ENCODE measurements at places on chromosomes 1 and 21. TPM values are rescaled to one million over a fixed set of nuclear protein-coding genes. Genes with fewer than 3 reads are reported as not detected.

FMO4 gene
- total RNA-seq, result 1.8 TPM

CLDN17 gene
- total RNA-seq, result not detected

CFHR5 gene
- total RNA-seq, result not detected

MYOCOS gene
- not detected for total RNA-seq

LRP8 gene
- total RNA-seq, result 7.9 TPM

CELA3B gene
- not detected for total RNA-seq

TAL1 gene
- total RNA-seq, result 15.1 TPM

DAB1 gene
- total RNA-seq, result under 0.01 TPM

DNA sequence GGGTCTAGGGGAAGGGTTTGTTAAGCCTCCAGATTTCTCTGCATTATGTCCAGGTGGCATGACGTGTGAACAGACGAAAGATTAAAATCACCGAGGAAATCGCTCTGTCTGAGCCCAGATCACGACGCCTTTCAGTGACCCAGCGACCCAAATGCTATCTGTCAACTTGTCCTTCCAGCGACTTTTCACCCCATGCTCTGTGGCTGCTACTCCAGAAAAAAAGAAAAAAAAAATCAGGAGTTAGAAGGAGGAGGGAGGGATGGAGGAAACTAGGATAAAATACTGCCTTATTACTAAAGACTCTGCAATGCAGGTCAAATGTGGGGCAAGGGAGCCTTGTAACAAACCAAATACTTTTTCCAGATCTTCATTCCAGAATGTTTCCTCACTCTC is 352.0 kb downstream of the NUF2 start:
- no peaks in the 10 kb centered on the region for H3K27me3 ChIP-seq
- peak overlapping the region; percentile 88 for H3K27ac ChIP-seq
- no peak overlapping the region for H3K4me3 ChIP-seq
- no peaks in the 10 kb centered on the region for H3K36me3 ChIP-seq
- peak; percentile 72 for DNase-seq

DNA sequence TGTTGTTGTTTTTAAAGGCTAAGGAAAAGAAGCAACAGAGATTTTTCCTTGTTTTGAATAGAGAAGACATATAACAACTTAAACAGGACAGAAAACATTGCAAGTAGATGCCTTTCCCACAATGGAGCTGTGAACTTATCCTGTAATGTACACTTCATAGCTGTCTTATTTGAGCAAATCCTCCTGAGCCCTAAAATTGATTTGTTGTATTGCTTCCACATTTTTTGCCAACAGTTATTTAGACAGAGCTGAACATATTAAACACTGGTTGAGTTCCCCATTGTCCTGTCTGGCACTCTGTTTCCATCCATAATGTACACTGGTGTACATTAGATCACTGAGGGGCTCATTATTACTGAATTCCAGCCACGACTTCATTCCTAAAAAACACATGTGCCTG is 32.2 kb downstream of the CACHD1 start:
- no peaks in the 10 kb centered on the region for H3K27me3 ChIP-seq
- no peak overlapping the region for H3K4me3 ChIP-seq
- peaks cover 4% of the 10 kb centered on the region for H3K4me1 ChIP-seq
- DNase-seq, result no peak
- H3K36me3 ChIP-seq, result no peaks in the 10 kb centered on the region

DNA sequence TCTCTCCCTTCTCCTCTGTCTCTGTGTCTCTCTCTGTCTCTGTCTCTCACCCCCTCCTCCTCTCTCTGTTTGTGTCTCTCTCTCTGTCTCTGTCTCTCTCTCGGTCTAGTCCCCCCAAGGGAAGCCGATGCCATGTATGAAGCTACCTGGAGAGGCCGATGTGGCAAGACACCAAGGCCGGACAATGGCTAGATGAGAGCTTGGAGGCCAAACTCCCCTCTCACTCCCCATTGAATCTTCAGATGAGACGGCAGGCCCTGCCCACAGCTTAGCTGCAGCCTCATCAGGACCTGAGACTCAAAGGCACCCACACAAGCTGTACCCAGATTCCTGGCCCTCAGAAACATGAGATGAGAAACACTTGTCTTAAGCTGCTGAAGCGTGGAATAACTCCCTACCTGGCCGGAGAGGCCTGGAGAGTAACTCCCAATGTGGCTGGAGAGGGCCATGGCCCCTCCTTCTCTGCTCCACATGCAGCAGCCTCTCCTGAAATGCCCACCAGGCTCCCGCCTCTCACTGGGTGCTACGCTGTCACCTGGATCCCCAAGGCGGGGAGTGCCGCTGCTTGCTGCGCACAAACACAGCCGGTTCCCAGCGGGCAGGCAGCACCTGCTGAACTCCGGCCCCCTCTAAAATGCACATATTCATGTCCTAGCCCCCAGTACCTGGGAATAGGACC is 7.8 kb upstream of the ACTRT2 start:
- no peaks in the 10 kb centered on the region for H3K4me1 ChIP-seq
- no peaks in the 10 kb centered on the region for H3K27me3 ChIP-seq
- no peak overlapping the region for H3K4me3 ChIP-seq
- H3K27ac ChIP-seq, result no peak overlapping the region
- H3K36me3 ChIP-seq, result no peaks in the 10 kb centered on the region

DNA sequence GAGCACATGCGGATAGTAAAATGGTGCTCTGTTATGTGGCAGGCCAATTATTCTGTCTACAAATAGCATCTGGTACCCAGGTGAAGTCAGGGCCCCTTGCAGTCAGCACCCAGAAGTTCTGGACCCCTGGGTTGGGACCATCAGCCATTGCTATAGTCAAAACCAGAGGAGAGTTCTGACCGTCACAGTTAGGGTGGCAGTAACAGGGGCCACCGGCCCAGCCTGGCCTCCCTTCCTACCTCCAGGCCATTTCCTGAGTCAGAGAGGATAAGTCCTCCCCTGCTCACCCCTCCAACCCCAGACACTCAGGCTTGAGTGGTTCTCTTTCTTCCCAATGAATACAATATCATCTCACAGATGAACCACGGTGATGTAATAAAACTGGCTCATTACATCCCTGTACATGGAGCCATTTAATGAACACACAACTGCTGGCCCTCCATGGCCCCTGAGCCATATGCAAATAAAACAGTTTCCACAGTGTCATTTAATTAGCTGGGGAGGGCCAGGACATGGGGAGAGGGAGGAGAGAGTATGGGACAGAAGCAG is 673.6 kb downstream of the MATN1 start:
- H3K27ac ChIP-seq, result no peak overlapping the region
- DNase-seq, result no peak
- no peaks in the 10 kb centered on the region for H3K27me3 ChIP-seq
- H3K4me3 ChIP-seq, result no peak overlapping the region
- H3K36me3 ChIP-seq, result no peaks in the 10 kb centered on the region
- no peaks in the 10 kb centered on the region for H3K4me1 ChIP-seq

DNA sequence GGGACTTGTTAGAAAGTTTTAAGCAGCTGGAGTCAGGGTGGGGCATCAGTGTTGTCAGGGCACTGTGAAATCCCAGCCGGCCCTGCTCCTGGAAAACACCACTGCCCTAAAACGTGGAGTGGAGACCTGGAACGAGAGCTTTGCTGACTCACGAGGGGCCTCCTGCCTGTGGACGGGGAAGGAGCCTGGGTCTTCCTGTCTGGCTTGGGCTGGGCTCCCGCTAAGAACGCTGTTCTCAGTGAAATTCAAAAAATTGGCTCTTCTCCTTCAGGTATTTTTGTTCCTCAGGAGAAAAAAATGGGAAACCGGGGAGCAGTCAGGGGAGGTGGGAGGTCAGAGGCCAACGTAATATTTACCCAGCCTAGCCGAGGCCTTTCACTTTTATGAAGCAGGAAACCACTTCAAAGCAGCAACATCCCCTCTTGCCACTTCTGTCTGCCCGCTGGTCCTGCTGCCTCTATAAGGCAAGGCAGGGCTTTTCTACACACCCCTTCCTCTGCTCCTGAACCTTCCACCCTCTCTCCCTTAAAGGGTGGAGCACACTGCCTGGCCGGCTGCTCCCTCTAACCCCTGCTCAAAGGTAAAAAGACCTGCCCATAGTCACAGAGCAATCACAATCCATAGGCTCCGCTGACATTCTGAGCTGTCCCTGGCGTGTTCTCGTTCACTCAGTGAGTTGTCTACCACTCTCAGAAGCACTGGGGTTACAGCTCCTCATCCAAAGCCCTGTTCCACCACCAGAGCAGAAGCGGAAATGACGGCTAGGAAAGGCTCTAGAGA is 8.0 kb downstream of the PLXNA2 start:
- peaks cover 22% of the 10 kb centered on the region for H3K4me1 ChIP-seq
- no peaks in the 10 kb centered on the region for H3K36me3 ChIP-seq
- no peaks in the 10 kb centered on the region for H3K27me3 ChIP-seq
- DNase-seq, result peak; percentile 74
- peak overlapping the region; percentile 77 for H3K27ac ChIP-seq

- H3K27me3 ChIP-seq, result no peaks in the 10 kb centered on the region
- no peak overlapping the region for H3K4me3 ChIP-seq
- H3K36me3 ChIP-seq, result no peaks in the 10 kb centered on the region
- no peaks in the 10 kb centered on the region for H3K4me1 ChIP-seq
These were observed 39.4 kb upstream of the FAM3B start for GRCh38 chr21:41277196-41277595.

DNA sequence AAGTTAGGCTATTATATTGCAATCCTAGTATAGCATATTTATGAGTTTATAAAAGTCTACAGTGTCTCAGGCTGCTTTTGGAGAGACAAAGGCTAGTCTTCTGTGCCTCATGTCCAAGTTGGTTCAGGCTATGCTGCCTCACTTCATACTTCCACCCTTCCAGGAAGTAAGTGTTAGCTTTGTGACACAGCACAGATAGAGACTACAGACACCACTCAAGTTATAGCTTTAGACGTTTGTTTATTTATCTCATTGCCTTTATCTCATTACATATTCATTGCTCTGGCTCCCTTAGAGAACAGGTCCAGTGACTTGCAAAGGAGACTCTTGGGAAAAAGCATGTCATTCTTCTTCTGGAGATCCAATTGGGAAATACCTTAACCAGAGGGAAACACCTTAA is 22.6 kb upstream of the GBP4 start:
- no peak overlapping the region for H3K27ac ChIP-seq
- no peak overlapping the region for H3K4me3 ChIP-seq
- no peak for DNase-seq
- H3K36me3 ChIP-seq, result no peaks in the 10 kb centered on the region
- no peaks in the 10 kb centered on the region for H3K4me1 ChIP-seq
- H3K27me3 ChIP-seq, result no peaks in the 10 kb centered on the region

DNA sequence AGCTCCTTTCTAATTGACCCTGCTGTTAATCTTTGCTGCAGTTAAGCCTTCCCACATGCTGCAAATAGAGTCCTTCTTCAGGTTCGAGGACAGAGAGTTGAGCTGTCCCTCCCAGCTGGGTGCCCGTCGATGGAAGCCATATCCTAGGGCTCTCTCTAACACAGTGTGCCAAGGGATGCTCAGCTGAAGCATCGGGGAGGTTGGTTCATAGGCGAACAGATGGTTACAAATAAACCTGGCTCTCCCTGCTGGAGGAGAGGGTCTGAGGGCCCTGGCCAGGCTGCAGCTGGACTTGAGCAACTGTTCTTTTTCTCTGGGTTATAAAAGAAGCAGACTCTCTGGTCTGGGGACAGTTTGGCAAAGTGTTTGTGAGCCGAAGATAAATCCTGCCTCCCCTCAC is 120.3 kb upstream of the C8B start:
- no peaks in the 10 kb centered on the region for H3K36me3 ChIP-seq
- no peak for DNase-seq
- no peaks in the 10 kb centered on the region for H3K4me1 ChIP-seq
- no peaks in the 10 kb centered on the region for H3K27me3 ChIP-seq

DNA sequence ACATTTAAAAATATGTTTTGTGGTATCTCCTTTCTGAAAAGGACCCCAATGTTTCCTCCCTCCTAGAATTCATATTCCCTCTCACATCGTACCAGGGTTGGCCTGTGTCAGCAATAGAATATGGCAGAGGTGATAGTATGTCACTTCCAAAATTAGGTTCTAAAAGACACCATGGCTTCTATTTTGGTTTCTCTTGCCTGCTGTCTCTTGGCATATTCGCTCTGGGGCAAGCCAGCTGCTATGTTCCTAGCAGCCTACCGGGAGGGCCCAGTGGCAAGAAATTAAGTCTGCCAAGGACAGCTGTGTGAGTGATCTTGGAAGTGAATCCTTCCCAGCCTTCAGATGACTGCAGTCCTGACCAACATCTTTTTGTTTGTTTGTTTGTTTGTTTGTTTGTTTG is 92.9 kb upstream of the PPM1J start:
- no peak overlapping the region for H3K4me3 ChIP-seq
- H3K27me3 ChIP-seq, result no peaks in the 10 kb centered on the region
- no peak for DNase-seq

GRCh38 chr1:174398246-174398645 is 49.5 kb upstream of the GPR52 start:
- H3K36me3 ChIP-seq, result no peaks in the 10 kb centered on the region
- no peaks in the 10 kb centered on the region for H3K27me3 ChIP-seq
- H3K4me3 ChIP-seq, result no peak overlapping the region
- H3K27ac ChIP-seq, result no peak overlapping the region
- DNase-seq, result no peak
- H3K4me1 ChIP-seq, result no peaks in the 10 kb centered on the region

GRCh38 chr21:29711236-29711635 is 228.6 kb downstream of the GRIK1 start:
- no peaks in the 10 kb centered on the region for H3K36me3 ChIP-seq
- no peak for DNase-seq
- no peaks in the 10 kb centered on the region for H3K4me1 ChIP-seq
- no peaks in the 10 kb centered on the region for H3K27me3 ChIP-seq
- no peak overlapping the region for H3K27ac ChIP-seq
- H3K4me3 ChIP-seq, result no peak overlapping the region

GRCh38 chr1:151159373-151159772 is 2.9 kb downstream of the TNFAIP8L2 start:
- DNase-seq, result no peak
- H3K4me1 ChIP-seq, result peaks cover 5% of the 10 kb centered on the region
- no peak overlapping the region for H3K4me3 ChIP-seq
- H3K36me3 ChIP-seq, result no peaks in the 10 kb centered on the region
- no peak overlapping the region for H3K27ac ChIP-seq

- no peak overlapping the region for H3K27ac ChIP-seq
- peaks cover 4% of the 10 kb centered on the region for H3K4me1 ChIP-seq
- H3K36me3 ChIP-seq, result no peaks in the 10 kb centered on the region
- no peak overlapping the region for H3K4me3 ChIP-seq
- DNase-seq, result no peak
These were observed 41.8 kb downstream of the CDCP2 start for GRCh38 chr1:54110996-54111395.

GRCh38 chr21:33401630-33401992 is 1.6 kb upstream of the IFNGR2 start:
- no peak overlapping the region for H3K4me3 ChIP-seq
- no peaks in the 10 kb centered on the region for H3K27me3 ChIP-seq
- H3K4me1 ChIP-seq, result no peaks in the 10 kb centered on the region
- H3K27ac ChIP-seq, result peak overlapping the region; percentile 93
- no peak for DNase-seq

DNA sequence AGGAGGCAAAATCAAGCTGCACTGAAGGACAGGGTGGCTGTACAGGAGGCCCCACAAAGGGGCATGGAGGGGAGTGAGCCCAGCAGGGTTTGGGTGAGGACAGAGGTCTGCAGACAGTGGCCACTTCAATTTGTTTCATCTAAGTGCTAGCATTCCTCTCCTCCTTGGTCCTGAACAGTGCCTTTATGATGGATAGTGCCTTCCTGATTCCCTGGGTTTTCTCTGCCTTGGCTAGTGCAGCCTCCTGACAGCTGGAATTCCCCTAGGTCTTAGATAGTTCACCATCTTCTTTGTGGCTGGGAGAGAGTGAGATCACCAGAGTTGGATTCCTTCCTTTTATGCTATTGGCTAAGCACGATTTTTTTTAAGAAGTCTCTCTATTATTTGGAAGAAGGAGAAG is 3.8 kb upstream of the HPCAL4 start:
- H3K27me3 ChIP-seq, result peaks cover 13% of the 10 kb centered on the region
- H3K27ac ChIP-seq, result no peak overlapping the region
- no peak for DNase-seq
- no peaks in the 10 kb centered on the region for H3K4me1 ChIP-seq
- no peak overlapping the region for H3K4me3 ChIP-seq

GRCh38 chr1:77316966-77317365 is 35.1 kb downstream of the AK5 start:
- no peaks in the 10 kb centered on the region for H3K27me3 ChIP-seq
- DNase-seq, result no peak
- H3K36me3 ChIP-seq, result no peaks in the 10 kb centered on the region
- H3K4me3 ChIP-seq, result no peak overlapping the region
- no peaks in the 10 kb centered on the region for H3K4me1 ChIP-seq

Measured in uterus (tissue), 4 donors.